ENCODE measurements at places on chromosomes 12 and 14. TPM values are rescaled to one million over a fixed set of nuclear protein-coding genes. Genes with fewer than 3 reads are reported as not detected.
A peak's percentile ranks its signal among the peaks of the same experiment; 100 is the strongest.

DNA sequence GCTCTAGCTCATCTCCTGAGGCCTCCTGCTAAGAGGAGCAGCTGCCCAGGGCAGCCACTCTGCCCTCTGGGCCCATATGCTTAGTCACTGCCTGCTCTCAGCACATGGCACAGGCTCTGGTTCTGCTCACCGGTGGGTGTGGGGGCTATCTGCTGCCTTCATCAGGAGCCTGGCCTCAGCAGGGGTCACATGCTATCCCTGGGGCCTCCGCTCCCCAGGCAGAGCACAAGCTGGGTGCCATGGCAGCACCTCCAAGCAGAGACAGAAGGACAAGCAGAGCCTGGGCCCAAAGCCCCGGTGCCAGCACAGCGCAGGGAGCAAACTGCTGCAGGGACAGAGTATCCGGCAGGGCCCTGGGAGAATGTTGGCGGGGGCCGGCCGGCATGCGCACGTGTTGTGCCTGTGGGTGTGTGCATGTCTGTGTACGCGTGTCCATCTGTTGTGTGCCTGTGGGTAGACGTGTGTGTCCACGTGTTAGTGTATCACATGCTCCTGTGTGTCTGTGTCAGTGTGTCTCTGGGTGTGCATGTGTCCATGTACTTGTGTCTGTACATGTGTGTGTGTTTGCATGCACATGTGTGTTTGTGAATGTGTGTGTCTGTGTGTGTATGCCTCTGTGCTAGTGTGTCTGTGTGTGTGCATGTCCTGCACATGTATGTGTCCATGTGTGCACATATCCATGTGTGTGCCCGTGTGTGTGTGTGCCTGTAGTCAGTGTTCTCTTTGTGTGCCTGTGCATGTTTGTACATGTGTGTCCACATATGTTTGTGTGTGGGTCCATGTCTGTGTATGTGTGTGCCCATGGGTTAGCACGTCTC, 326.9 kb downstream of the TMEM121 start:
- DNase-seq = no peak

DNA sequence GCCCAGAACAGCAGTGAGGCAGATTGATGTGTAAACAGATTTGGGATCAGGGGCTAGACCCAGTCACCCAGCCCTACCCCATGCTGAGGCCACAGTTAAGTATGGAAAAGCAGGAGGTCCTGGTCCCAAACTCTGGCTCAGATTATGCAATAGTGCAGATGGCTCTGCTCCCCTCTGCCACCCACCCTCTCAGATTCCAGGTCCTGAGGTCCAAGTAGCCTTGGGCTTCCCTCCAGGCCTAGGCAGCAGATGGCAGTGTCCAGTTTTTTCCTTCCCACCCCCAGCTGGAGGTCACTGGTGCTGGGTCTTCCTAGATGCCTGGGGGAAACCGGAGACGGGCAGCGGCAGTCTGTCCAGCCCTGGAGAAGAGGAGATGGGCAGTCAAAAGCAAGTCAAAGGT, 2.8 kb upstream of the DHH start:
- DNase-seq = peak; percentile 49

- DNase-seq = no peak
Measured at GRCh38 chr14:54387328-54387727, 9.5 kb upstream of the CDKN3 start.

DNA sequence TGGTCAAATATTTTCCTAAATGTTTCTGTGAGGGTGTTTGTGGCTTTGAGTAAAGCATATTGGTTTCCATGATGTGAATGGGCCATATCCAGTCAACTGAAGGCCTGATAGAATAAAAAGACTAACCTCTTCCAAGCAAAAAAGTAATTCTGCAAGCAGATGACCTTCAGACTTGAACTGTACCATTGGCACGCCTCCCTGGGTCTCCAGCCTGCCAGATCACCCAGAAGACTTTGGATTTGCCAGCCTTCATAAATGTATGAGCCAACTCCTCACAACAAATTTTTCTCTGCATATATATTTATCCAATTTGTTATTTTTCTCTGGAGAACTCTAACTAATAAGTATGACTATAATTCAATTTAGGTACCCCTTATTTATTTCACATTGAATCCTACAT, 190.3 kb downstream of the KIF21A start:
- no peak for DNase-seq

DNA sequence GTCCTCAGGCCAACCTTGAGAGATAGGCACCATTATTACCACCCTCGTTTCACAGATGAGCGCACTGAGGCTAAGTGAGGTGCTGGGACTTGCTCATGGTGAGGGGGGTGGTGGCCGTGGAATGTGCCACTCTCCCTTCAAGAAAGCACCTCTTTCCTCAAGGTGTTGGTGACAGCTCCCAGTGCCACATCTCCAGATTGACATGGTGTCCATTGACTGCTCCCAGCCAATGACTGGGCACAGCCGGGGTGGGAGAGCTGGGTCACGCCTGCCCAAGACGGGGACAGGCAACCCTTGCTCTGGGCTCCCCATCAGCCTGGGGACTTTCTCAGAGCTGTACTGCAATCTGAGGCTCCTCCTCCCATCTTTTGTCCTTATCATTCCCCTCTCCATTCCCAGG, 21.0 kb upstream of the MYL2 start:
- DNase-seq = no peak

DNA sequence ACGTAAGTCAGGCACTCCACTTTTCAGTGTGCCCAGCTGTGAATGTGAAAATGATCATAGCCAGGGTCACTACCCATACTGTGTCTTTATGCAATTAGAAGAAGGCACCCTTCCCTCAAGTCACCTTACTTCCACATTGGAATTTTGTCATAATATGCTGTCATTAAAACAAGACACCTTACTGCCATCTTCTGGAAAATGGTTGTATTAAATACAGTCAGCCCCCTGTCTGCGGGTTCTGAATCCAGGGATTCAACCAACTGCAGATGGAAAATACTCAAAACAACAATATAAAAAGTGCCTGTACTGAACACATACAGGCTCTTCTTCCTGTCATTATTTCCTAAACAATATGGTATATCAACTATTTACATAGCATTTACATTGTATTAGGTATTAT, 70.2 kb upstream of the TBX5 start:
- no peak for DNase-seq

DNA sequence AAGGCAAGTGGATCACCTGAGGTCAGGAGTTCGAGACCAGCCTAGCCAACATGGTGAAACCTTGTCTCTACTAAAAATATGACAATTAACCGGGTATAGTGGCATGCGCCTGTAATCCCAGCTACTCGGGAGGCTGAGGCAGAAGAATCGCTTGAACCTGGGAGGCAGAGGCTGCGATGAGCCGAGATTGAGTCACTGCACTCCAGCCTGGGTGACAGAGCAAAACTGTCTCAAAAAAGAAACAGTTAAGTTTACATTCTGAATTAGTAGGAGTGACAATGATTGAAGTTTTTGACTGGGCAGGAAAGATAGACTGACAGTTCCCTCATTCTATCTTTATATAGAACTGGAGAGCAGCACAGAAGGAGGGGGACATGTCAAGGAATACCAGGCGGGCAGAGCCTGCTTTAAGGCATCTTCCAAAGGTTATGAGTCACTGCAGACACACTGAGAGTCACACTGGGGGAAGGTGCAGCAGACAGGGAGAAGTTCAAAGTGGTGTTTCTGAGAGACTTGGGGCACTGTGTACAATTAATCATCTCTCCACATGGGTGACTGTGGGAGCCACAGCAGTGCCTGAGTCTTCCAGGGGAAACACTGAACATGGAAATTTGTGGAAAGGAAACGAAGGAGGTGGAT, 42.8 kb upstream of the RNASE3 start:
- DNase-seq = no peak

- DNase-seq = no peak
Measured at GRCh38 chr12:49026101-49026500, 7.5 kb upstream of the PRKAG1 start.

GRCh38 chr14:99189201-99189801, 82.7 kb downstream of the BCL11B start:
- peak; percentile 24 for DNase-seq

- no peak for DNase-seq
Measured at GRCh38 chr14:91753501-91754128, 21.7 kb upstream of the CATSPERB start.

DNA sequence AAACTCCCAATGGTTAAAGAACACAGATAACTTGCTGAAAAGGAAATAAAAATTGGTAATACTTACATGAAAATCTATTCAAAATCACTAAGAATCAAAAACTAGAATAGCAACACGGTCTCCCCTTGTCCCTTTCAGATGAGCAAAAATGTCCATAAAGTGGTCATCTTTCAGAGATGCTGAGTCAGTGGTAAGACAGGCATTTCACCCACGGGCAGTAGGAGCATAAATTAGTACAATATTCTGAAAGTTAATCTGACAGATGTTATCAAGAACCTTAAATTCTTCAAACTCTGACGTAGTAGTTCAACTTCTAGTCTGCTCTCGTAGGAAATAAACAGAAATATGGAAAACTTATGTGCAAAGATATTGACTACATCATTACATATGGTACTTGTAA, 33.1 kb upstream of the GNPNAT1 start:
- no peak for DNase-seq

DNA sequence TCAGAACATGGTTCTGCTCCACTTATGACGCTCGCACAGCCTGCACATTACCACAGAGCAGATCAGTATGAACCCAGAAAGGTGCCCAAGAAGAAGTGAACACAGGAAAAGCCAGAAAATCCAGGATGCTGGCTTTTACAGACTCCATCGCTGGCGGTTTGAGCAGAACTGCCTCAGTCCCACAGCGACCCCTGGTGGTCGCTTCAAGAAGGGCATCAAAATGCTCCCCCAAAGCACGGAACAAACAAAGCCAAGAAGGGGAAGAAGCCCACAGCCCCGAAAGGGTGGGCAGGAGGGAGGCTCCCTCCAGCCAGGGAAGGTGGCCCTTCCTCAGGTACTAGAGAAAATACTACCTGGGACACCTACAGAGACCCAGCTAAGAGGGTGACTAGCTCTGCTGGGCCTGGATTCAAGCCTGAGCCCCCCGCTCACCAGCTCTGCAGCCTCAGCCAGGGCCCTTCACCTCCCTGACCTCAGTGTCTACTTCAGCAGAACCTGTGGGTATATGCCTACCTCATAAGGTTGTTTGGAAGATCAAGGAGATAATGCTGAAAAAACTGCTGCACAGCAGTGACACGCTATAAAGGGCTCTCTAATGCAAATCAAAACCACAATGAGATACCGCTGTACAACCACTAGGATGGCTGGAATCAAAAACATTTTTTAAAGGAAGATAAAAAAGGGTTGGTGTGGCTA, 98.1 kb downstream of the NCOR2 start:
- no peak for DNase-seq

CLEC6A gene
- not detected for total RNA-seq

PTPN6 gene
- total RNA-seq = 2.9 TPM

HOXC4 gene
- not detected for total RNA-seq

NKX2-1 gene
- total RNA-seq = not detected
